ENCODE measurements at places on chromosomes 7 and 10. TPM values are rescaled to one million over a fixed set of nuclear protein-coding genes. Genes with fewer than 3 reads are reported as not detected.

Gene PAPSS2
- 28.8 TPM for polyA plus RNA-seq

Gene LIPK
- not detected for polyA plus RNA-seq

Gene GIMAP7
- 13.0 TPM for polyA plus RNA-seq

Gene CPXM2
- polyA plus RNA-seq, result 6.3 TPM

Gene SLC18A2
- polyA plus RNA-seq, result 1.1 TPM

Gene SKAP2
- polyA plus RNA-seq, result 23.1 TPM

GRCh38 chr10:133135116-133135465, 24.9 kb upstream of the KNDC1 start:
- no peak for DNase-seq

GRCh38 chr10:3350617-3351258, 178.2 kb upstream of the PITRM1 start:
- DNase-seq, result no peak

DNA sequence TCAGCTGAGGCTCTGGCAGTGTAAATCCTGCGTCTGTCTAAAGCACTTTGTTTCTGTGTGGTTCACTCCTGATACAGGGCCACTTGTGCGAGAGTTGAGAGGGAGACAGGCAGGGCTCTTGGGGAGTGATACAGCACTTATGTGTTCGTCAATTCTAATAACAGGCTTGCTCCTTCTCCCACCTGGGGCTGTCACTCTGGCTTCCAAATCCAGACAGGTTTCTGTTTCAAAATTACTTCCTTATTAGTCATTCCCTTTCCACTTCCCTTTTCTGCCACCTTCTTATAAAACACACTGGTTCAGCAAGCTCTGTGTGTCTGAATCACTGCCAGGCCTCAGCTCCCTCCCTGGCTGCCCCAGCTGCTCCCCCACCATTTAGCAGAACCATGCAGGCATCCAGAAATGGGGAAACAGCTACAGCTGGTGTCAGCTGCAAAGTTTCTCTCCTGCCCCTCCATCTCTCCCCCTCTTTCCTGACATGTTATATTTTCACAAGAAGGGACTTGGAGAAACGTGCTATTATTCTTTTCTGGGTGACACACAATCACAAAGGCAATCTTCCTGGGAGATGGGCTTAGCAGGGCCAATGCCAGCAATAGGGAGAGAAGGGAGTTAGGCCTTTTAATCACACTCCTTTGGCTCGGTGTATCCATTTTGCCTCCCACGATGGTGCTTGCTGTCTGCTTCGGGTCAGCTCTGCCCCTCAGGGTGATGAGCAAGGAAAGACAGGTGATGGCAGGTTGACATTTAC, 58.4 kb upstream of the ZNRF2 start:
- DNase-seq, result peak; percentile 45

DNA sequence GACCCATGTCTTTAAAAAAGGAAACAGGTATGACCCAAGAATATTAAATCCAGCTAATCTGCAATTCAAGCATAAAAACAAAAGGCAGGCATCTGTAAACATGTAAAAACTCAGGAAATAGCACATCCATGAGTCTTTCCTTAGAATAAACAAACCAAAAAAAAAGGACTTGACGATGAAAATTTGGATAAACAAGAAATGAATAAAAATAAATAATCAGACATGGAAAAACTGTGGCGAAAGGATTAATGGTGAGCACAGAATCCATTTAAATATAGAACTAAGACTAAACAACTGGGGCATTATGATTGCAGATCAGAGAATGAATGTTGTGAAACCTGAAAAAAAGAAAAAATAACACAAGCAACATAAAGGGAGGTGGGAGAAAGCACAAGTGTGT, 170.1 kb downstream of the DOCK4 start:
- no peak for DNase-seq

DNA sequence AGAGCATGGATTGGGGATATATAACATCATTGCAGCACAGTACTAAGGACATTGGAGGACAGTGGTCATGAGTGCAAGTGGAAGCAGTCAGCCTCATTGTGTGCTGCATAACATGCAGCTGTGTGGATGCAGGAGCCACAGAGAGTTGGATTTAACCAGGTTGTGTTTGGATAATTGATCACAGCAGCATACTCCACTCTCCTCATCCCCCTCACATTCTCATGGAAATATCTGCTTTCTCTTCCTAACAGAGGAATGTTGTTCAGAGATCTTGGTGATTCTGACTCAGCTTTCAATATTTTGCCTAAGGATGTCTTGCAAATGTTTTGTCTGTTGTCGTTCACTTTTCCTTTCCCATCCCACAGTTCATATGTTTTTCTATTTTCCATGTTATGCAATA, 31.8 kb upstream of the LSM8 start:
- no peak for DNase-seq

DNA sequence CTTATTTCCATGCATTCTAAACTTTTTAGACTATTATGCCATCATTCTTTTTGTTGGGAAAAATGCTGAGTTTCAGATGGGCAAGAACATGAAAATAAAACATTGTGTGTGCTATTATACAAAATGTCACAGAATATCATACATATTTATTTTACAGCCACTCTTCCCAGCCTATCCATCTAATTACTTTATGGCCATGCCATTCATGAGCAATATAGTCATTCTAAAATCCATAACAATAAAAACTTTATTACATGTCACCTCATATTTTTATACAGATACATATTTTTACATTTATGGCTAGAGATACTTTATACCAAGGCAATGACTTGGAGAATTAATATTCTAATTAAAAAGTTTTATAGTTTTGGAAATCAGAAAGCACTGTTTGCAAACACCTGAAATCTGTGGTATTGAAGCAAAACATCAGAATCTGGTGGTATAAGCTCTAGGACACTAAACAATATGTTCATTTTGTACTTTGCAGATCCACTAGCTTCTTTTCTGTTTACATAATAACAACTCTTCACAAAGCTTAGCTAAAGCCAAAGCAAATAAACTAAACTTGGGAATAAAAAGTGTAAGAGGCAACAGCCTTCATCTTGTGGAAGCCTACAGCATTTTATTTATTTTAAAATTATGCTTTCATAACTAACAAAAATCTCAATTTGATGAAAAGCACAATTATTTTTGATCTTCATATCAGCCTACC, 210.1 kb downstream of the RNLS start:
- no peak for DNase-seq

DNA sequence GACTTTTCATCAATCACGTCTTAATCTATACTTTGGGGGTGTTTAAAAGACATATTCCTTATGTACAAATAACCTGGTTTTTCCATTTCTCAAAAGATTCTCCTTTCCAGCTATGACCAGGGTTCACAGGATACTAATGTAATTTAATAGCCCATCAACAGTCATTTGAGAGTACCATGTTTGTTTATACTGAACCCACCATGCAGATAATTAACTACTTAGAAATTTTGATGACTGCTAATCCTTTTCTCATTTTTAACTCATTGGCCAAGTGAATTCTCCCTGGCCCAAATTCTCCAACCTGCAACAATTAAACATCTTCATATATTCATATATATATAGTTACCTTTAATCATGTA, 28.8 kb upstream of the KMT2E start:
- DNase-seq, result no peak

DNA sequence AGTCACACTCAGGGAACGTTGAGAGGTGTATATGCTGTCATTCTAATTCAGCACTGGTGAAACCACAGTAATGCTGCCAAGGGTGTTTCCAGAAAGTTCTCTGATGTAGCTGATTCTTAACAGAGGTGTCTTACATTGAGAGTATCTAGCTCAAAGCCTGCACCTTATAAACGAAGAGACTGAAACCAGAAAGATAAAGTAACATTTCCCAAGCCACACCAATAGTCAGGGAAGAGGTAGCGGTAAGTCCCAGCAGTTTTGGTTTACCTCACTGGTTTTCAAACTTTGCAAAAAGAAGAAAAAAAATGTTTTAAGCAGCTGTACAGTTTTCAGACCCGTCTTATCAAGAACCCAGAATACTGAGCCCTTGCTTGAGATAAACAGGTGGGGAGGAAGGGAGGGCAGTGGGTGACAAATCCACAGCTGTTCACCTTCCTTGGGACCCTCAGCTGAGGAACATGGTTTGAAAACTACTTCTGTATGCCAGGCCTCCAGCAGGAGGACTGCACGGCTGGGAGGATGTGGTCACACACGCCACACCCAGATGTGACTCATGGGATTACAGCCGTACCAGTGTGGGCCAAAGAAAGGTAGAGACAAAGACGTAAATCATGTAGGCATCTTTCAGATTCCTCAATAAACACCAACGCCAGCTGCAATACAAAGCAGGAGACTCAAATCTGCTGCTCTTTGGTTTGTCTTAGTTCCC, 63.9 kb upstream of the GSDME start:
- no peak for DNase-seq

DNA sequence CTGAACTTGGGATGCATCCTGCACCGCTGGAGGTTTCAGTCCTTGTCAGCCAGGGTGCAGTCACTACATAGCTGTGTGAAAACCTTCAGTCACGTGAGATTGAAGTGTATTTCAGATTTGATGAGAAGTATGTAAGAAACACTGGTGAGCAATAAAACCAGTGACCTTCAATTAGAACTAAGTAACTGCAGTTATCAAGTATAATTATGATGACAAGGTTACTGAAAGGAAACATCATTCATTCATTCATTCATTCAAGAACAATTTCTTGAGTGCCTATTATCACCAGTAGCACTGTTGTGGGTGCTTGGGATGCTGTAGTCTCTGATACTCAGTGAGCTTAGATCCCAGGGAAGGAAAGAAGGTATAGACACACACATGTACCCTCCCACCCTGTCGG, 33.6 kb downstream of the RHEB start:
- DNase-seq, result no peak

- peak; percentile 73 for DNase-seq
These were observed 5.3 kb downstream of the NEUROG3 start for GRCh38 chr10:69567920-69568319.

GRCh38 chr10:75910032-75910431, 478.6 kb downstream of the LRMDA start:
- DNase-seq, result no peak

- DNase-seq, result no peak
These were observed 15.4 kb upstream of the TBXAS1 start for GRCh38 chr7:139813689-139814088.

GRCh38 chr7:127702938-127703337, 50.9 kb downstream of the SND1 start:
- no peak for DNase-seq

- DNase-seq, result no peak
These were observed 17.4 kb downstream of the IRF5 start for GRCh38 chr7:128954830-128955802.

DNA sequence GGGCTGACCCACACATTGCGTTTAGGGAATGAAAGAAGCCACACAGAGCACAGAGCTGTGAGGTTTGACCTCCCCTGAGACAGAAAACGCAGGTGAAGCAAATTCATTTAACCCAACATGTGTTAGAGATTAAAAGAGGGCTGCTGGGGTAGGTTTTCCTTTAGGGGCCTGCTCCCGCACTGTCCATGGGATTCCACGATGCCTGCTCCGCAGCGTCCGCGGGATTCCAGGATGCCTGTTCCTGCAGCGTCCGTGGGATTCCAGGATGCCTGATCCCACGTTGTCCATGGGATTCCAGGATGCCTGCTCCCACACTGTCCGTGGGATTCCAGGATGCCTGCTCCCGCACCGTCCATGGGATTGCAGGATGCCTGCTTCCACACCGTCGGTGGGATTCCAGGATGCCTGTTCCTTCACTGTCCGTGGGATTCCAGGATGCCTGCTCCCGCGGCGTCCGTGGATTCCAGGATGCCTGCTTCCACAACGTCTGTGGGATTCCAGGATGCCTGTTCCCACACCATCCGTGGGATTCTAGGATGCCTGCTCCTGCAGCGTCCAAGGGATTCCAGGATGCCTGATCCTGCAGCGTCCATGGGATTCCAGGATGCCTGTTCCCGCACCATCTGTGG, 78.7 kb downstream of the VIPR2 start:
- DNase-seq, result no peak

DNA sequence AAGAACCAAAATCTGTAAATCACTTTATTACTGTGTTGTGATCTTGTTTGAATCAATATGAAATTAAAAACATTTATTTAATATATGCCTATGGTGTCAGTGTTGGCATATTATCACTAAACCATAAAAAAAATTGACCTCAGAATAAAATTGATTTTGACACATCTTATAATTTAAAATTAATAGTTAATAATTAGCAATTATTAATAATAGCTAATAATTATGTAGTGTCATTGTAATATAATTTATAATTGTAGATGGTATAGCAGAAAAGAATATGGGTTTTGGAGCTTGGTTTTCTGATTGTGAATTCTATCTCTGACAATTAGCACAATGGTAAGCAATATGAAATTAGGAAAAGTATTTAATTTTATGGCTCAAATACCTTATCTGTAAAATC, 89.4 kb upstream of the CNTNAP2 start:
- DNase-seq, result no peak

- no peak for DNase-seq
These were observed 1094.5 kb upstream of the LRRN3 start for GRCh38 chr7:109996411-109996810.

DNA sequence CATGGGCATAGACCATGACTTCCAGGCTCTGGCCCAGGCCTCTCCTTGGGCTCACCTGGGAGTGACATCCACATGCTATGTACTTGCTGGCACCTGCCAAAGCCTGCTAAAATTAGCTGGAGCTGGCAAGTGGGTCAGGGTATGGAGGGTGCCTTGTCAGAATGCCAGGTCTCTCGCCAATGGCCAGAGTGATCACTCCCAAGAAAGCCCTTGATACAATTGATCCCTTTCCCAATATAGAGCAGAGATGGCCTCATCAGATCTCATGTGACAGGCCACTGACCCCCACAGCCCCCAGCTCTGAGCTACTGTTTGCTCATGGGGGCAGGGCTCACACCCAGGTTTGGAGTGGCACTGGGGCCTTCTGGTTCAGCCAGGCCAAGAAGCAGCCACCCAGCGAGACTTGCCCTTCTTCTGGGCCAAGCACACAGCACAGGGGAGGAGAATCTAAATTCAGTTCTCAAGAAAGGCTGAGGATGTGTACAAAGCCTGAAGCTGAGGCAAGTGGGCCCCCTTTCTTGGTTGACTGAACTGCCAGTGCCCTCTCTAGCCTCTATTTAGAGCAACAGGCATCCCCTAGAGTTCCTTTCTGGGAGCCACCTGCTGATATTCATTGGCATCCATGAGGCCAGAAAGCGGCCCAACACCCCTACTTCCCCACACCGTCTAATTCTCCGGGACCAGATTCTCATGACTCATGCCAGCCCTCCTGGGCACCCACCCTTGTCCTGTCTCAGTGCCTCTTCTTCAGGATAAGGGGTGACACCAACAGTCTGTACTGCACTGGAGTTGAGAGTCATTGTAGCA, 18.9 kb upstream of the MYL7 start:
- no peak for DNase-seq

GRCh38 chr10:133162178-133162909, 2.3 kb downstream of the KNDC1 start:
- no peak for DNase-seq

- DNase-seq, result no peak
These were observed 56.7 kb downstream of the ITIH5 start for GRCh38 chr10:7610026-7610425.

Data from renal pelvis (tissue), 12 donors.